ENCODE measurements at places on chromosomes 5 and 9.

DNA sequence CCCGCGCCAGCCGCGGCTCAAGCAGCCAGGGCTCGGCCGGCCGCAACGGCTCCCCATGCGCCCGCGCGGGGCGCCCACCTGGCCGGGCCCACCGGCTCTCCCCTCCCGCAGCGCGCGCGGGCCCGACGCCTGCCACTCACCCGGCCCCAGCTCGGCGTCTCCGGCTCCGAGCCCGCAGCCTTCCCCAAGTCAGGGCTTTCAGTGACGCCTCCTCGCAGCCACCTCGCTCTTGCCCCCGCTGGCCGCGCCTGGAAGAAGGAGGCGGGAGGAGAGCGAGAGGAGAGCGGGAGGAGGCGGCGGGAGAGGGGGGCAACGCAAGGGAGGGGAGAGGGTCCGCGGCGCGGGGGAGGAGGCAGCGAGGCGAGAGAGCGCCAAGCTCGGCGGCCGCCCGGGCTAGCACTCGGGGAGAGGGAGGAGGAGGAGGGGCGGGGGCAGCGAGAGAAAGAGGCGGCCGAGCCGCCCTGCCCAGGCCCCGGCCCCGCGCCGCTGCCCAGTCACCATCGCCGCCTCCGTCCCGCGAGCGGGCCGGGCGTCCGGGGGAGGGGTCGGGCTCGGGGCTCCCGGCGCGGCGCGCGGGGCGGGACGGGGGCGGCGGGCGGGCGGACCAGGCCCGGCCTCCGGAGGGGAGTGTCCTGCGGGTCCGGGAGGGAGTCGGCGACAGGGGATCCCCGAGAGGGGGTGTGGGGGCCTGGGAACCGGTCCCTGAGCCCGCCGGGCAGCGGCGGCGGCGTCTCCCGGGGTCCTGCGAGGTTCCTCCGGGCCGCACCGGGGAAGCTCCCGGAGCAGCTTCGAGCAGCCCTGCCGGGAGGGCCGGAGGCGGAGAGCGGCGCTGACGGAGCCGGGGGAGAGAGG, at the start of gene LHFPL2:
Gene LHFPL2 (minus strand): TSS at position 414 of the 852 bp plus-strand sequence. CDS start 138,559 bp downstream, outside the sequence.
- DNase-seq: peak; percentile 30

- no peak for DNase-seq
Measured at GRCh38 chr9:115653171-115653606, 500.4 kb upstream of the PAPPA start.

GRCh38 chr9:110073356-110073905, 134.5 kb downstream of the C9orf152 start:
- DNase-seq: no peak

DNA sequence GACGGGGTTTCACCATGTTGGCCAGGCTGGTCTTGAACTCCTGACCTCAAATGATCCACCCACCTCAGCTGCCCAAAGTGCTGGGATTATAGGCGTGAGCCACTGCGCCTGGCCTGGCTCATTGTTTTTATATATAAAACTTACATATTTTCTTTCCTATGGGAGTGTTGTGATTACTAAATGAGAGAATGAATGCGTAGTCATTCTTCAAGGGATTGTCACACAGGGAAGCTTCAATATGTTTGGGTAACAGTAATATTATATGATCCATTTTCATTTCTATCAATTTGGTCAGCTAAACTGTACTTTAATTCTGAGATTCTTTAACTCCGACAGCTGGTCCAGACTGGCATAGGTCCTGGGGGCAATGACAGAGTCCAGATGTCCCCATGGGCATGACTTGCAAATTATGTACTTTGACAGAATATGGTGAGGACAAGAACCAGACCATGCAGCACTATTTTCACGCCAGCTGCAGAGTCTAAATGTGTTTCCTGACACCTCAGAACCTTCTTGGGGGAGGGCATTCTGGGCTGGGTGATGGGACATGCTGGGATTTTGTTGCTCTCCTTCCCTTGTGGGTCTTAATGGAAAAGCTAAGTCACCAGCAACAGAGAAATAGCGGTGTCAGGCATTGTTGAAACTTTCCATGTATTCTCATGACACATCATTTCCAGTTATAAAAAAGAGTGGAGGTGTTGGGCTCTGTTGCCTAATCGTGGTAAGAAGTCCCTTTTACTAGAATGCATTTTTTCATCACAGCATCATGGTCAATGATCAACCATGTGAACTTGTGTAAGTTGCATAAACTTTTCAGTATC, 40.9 kb upstream of the TNC start:
- DNase-seq: no peak

- no peak for DNase-seq
Measured at GRCh38 chr5:1285141-1285540, 9.7 kb downstream of the TERT start.

DNA sequence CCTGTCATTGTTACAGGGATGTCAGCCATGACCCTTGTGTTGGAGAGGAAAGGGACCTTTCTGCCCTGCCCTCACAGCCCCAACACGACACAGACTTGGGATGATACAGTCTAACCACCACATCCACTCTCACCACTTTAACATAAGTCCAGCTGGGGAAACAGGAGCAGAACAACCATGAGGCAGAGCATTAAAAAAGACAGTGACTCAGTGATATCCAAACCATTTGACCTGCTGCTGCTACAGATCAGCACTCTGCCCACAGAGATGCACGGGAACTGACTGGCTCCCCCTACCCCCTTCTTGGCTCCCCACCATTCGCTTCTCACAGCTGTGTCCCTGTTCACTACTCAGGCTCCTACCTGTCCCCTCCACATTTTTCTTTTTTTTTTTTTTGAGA, 458.6 kb downstream of the ZNF608 start:
- no peak for DNase-seq

DNA sequence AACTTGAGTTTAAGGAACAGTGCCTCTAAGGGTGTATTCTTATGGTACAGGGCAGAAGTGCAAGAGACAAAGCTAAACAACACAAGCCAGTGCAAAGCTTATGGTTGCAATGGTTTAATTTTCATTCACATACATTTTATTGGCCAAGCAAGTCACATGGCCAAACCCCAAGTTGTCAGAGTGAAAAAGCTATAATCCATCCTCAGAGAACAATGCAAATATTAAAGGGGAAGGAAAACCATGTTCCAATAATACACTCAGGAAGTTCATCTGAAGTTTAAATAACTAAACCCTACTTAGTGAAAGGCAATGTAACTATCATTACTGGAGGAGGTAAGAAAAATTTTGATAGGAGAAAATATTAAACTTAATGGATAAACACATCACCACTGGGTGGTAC, 26.6 kb upstream of the TLR4 start:
- DNase-seq: no peak

- DNase-seq: no peak
Measured at GRCh38 chr9:13431692-13432091, 152.2 kb upstream of the MPDZ start.

Measured in stimulated activated CD4-positive, alpha-beta T cell treated with anti-CD3 and anti-CD28 coated beads, Interleukin-4, amount 100 ng/mL, for 1 hour (primary cell).